ENCODE measurements at places on chromosomes 2 and 18. TPM values are rescaled to one million over a fixed set of nuclear protein-coding genes. Genes with fewer than 3 reads are reported as not detected.

ZNF804A gene
- 12.9 TPM for total RNA-seq

WBP1 gene
- total RNA-seq = 27.6 TPM

TUBA3E gene
- not detected for total RNA-seq

CPO gene
- total RNA-seq = not detected

SULT6B1 gene
- total RNA-seq = not detected

FBXO48 gene
- 0.99 TPM for total RNA-seq

FBXO41 gene
- 0.18 TPM for total RNA-seq

RNF138 gene
- 8.6 TPM for total RNA-seq

CDH20 gene
- 0.09 TPM for total RNA-seq

EIF5B gene
- total RNA-seq = 27.1 TPM

DYSF gene
- 1.2 TPM for total RNA-seq

IL1RN gene
- total RNA-seq = 1.1 TPM

ACTG2 gene
- total RNA-seq = 2.4 TPM

VWA3B gene
- not detected for total RNA-seq

POMC gene
- total RNA-seq = 0.63 TPM

ALK gene
- 0.27 TPM for total RNA-seq

CAPN14 gene
- 0.16 TPM for total RNA-seq

REG3A gene
- not detected for total RNA-seq

DTNA gene
- total RNA-seq = 34.3 TPM

LBX2 gene
- 3.0 TPM for total RNA-seq

MBOAT2 gene
- total RNA-seq = 18.1 TPM

TMEM169 gene
- 0.36 TPM for total RNA-seq

CACNB4 gene
- total RNA-seq = 4.8 TPM

MAPK4 gene
- total RNA-seq = not detected

CD8B2 gene
- not detected for total RNA-seq

TP53I3 gene
- 22.3 TPM for total RNA-seq

NAT8 gene
- total RNA-seq = not detected

ITPRIPL1 gene
- total RNA-seq = 3.4 TPM

EEF1B2 gene
- 828 TPM for total RNA-seq

MARCHF4 gene
- 0.57 TPM for total RNA-seq

FSIP2 gene
- 1.6 TPM for total RNA-seq

GPR35 gene
- total RNA-seq = 0.09 TPM

DSG2 gene
- total RNA-seq = 5.6 TPM

AMER3 gene
- not detected for total RNA-seq

PDE1A gene
- total RNA-seq = 34.9 TPM

RPL31 gene
- 639 TPM for total RNA-seq

DTNB gene
- 11.7 TPM for total RNA-seq

LIMS3 gene
- total RNA-seq = 6.1 TPM

HOXD9 gene
- not detected for total RNA-seq
